Calu3 (cell line): ENCODE measurements at places on chromosomes 6 and 20. TPM values are rescaled to one million over a fixed set of nuclear protein-coding genes. Genes with fewer than 3 reads are reported as not detected.

- no peak overlapping the region for H3K4me3 ChIP-seq
- H3K27ac ChIP-seq, result no peak overlapping the region
- DNase-seq, result no peak
- H3K4me1 ChIP-seq, result no peaks in the 10 kb centered on the region
- no peaks in the 10 kb centered on the region for H3K27me3 ChIP-seq
Measured at GRCh38 chr6:118761645-118762044, 110.3 kb upstream of the CEP85L start.

DNA sequence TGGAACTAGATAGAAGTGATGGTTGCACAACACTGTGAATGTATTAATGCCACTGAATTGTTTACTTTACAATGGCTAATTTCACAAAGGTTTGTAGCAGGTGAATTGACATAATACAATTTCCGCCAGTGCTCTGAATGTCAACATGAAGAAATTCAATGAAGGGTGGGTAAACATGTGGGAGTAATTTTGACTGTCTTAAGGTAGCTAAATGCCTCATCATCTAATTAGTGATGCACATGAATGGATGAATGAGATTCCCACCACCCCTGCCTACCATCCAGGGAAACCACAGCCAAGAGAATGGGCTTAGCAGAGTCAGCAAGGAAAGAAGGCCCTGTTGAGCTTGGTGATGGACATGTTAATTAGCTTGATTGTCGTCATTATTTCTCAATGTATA lies 275.3 kb downstream of the ALDH8A1 start:
- H3K27me3 ChIP-seq, result no peaks in the 10 kb centered on the region
- H3K36me3 ChIP-seq, result no peaks in the 10 kb centered on the region
- DNase-seq, result no peak
- no peak overlapping the region for H3K27ac ChIP-seq

- no peaks in the 10 kb centered on the region for H3K36me3 ChIP-seq
- H3K4me3 ChIP-seq, result no peak overlapping the region
- peak; percentile 68 for DNase-seq
- no peaks in the 10 kb centered on the region for H3K4me1 ChIP-seq
Measured at GRCh38 chr6:57267586-57268293, 45.6 kb upstream of the RAB23 start.

DNA sequence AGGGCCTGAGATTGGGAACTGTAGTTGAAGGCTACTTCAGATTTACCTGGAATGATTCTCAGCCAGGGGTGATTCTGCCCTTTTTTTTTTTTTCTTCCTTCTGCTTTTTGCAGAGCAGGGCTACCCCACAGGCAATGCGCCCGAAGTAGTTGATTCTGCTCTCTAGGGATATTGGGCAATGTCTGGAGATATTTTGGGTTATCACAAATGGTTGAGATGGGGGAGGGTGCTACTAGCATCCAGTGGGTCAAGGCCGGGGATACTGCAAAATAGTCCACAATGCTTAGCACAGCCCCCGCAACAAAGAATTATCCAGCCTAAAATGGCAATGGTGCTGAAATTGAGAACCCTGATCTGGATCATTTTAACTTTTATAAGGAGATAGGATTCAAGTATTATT lies 71.2 kb upstream of the ZMYND8 start:
- H3K27me3 ChIP-seq, result no peaks in the 10 kb centered on the region
- no peak overlapping the region for H3K4me3 ChIP-seq
- peaks cover 9% of the 10 kb centered on the region for H3K36me3 ChIP-seq
- H3K27ac ChIP-seq, result no peak overlapping the region
- peaks cover 9% of the 10 kb centered on the region for H3K4me1 ChIP-seq
- no peak for DNase-seq

GRCh38 chr20:39961637-39962244 lies 727.3 kb downstream of the MAFB start:
- DNase-seq, result no peak
- no peaks in the 10 kb centered on the region for H3K4me1 ChIP-seq
- H3K27me3 ChIP-seq, result no peaks in the 10 kb centered on the region
- H3K4me3 ChIP-seq, result no peak overlapping the region

DNA sequence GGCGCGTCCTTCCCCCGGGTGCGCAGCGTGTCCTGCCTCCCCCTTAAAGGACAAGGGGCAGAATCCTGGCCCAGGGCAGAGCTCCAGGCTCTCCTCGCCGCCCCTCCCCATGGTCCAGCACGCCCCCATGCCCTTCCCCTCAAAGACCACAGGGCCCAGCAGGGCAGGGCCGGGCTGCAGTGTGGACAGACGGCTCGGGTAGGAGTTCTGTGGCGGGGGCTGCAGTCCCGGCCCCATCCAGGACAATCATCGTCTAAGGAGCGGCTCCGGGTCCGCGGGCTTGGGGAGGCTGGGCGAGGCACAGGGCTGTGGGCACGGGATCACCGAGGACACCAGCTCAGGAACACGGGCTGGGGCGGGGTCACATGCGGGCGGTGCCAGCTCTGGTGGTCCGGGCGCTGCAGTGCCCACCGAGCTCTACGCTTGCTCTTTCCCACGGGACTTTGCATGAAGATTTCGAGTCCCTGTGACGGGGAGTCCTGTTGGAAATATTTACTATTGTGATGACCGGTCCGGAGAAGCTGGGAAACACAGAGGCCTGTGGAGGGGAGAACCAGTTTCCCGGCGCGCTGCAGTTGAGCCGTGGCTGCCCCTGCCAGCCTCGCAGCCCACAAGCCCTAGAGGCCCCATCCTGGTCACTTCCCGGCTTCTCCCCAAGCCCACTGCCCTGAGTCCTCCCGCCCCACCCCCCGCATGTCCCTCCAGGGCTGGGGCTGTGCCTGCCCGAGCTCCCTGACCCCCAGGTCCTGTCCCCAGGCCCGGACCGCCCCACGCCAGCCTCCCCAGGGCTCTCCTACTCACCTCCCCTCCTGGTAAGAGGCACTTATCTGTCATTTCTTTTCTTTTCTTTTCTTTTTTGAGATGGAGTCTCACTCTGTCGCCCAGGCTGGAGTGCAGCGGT lies 20.6 kb downstream of the SLC17A9 start:
- H3K27me3 ChIP-seq, result peaks cover 68% of the 10 kb centered on the region
- peak overlapping the region; percentile 0 for H3K4me3 ChIP-seq
- H3K4me1 ChIP-seq, result peaks cover 14% of the 10 kb centered on the region

The APOM gene
- 2.6 and 3.6 TPM in 2 replicates for total RNA-seq

The C2 gene
- total RNA-seq, result 5.0 and 6.3 TPM in 2 replicates
